ENCODE measurements at places on chromosomes 3 and 15.

- DNase-seq = no peak
Measured at GRCh38 chr3:191393146-191393545, 62.8 kb upstream of the UTS2B start.

GRCh38 chr3:112199622-112200316, 66.7 kb upstream of the GCSAM start:
- DNase-seq = no peak

GRCh38 chr3:11604139-11604892, 39.4 kb downstream of the VGLL4 start:
- no peak for DNase-seq

DNA sequence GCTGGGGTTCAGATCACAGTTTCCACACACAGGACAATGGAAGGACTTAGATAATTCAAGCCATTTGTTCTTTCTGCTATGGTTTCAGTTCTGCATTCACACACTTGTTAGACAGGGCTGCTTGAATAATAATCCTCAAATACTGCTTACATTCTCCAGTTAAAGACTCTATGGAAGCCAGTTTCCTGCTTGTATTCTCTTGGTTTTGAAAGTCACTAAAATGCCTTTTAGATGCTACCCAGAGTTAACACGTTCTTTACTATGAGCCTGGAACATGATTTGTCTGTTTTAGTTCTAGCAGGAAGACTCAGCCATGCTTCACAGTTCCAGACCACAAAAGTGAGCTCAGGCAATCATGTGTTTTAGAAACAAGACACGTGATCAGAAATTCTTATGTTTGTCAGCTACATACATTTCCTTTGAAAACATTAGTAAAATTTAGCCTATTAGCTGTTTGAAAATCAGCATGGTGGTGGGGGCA, 152.4 kb downstream of the LEKR1 start:
- no peak for DNase-seq

GRCh38 chr15:37097144-37097919, 3.0 kb downstream of the MEIS2 start:
- DNase-seq = no peak

GRCh38 chr3:107543666-107544065, 20.9 kb downstream of the BBX start:
- DNase-seq = no peak

DNA sequence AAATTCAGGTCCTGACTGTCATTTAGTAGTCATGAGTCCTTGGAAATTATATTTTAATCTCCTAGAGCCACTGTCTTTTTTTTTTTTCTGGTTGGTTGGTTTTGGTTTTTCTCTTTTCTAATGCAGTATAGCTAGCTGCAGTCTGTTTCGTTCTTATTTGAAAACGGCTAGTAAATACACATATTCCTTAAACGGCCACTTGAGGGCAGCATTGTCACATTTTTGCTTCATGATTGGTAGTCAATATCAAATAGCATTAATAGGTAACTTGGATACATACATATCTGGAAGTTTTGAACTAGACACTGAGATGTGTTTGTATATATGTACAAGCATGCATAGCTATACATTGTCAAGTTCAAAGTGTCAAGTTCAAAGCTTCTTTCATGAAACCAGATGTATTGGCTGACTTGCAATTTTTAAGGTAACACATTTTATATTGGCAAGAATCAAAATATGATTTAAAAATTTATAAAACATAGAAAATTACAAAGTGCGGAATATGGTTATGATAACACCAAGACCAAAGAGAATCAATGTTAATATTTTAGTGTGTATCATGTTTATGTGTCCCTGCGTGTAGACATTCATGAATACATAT, 22.5 kb downstream of the GABRA5 start:
- DNase-seq = peak; percentile 70

DNA sequence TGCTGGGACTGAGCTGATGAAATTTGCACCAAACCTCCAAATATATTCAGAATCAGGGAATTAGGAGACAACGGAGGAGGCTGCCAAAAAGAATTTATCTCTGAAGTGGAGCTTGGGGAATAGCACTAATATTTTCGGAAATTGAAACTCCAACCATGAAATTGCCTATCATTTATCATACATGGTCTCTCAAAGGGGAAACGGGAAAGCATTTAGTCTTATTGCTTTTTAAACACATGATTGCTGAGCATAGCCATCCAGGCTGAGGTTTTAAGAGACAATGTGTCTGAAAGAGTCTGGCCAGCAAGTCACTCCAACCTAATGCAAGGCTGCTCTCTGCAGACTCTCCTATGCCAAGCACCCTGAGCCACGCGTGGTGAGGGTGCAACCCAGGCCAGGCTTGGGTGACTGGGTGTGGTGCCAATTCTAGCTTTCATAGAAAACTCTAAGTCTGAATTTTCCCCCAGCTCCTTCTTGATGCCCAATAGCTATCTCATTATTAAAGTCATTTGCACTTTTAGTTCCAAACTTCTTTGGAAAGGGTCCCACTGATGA, 200.2 kb downstream of the RPLP1 start:
- DNase-seq = no peak

GRCh38 chr3:120983321-120983665, 75.3 kb downstream of the STXBP5L start:
- DNase-seq = no peak

DNA sequence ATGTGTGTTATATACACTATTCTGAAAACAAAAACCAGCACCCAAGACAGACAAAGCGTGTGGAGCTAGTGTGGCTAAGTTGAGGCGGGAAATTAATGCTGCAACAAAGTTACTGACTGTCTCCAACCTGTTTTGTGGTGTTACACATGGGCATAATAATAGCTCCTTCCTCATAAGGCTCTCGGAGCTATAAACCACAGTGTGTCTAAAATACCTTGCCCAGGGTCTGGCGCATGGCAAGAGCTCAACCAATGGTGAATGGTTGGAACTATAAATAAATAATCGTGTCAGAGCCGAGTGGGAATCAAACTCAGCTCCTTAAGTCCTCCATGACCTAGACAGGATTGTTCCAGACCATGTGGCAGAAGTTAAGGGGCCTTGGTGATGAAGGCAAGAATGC, 35.9 kb upstream of the TFRC start:
- DNase-seq = no peak

DNA sequence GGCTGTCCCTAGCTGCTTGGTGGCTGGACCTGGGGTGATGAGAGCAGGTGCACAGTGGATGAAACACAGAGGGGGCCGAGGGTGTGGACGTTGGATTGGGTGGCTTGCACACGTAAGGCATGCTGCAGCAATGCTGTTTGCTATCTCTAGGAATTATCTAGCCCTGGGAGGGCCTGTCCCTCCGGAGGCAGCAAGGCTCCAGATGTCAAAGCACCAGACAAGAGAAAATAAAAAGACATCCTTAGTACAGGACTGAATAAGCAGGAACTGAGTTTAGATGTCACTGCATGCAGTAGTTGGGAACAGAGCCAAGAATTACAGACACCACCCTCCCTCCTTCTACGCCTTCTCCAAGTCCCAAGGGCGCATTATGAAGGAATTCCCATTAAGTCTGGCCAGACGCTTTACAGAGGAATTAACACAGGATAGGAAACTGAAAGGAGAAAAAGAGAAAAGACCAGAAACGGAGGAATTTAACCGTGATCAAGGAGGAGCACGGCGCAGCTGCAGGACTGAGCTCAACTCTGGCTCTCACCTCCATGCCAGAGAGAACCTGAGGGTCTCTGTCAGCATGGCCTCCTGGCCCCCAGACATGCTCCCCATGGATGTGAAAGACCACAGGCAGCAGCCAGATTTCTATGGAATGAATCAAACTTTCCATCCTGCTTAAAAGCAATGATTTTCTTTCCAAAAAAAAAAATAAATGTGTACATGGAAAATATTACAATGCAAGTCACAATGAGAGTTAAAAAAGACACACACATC, 13.8 kb downstream of the ATP10A start:
- no peak for DNase-seq

GRCh38 chr3:186225603-186226002, 116.7 kb upstream of the ETV5 start:
- DNase-seq = no peak

DNA sequence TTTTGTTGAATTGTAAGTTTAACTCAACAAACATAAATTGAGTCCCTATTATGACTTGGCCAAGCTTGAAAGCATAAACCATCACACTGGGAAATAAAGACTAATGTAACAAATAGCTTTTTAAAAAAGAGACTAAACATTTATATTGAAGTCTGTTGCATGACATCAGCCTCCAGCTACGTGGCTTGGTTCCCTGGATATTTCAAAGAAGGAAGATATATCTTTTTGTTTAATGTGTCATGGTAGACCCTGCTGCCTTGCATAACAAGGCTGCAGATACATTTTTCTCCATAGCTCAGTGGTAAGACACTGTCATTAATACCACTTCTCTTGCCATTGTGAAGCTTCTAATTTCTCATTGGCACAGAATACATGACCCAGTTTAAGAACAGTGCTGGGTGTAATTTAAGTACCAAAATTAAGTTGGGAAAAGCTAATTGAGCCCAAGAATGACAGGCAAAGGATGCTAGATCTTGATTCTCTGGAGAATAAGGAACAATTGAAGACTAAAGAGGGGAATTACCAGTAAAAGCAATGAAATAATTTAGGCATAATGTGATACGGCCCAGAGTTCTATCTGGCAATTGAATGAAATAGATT, 14.0 kb downstream of the RCN2 start:
- no peak for DNase-seq

DNA sequence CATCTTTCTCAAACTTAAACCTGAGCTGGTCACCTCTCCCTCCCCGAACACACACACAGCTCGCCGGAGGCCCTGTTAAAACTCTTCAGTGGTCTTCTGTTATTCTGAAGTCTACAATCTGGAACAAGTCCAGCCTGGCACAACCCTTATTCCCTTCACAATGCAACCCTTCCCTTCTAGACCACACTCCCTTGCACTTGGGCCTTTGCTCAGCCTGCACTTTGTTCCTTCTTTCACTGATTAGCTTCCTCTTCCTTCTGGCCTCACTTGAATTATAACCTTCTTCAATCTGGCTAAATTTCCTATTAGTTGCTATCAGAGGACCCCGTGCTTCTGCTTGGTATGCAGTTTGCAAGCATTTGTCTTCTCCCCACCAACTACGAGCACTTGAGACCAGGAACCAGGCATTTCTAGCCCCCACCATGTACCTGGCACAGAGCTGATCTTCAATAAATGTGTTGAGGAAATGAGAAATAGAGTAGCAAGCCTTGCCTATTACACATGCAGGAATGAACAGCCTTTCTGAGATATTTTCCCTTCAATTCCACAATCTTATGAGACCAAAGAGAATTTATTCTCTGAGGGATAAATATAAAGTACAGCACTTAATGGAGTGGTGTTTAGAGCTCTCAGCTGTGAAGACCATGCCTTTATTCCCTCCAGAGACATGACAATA, 663.1 kb upstream of the ADAMTS9 start:
- DNase-seq = no peak

DNA sequence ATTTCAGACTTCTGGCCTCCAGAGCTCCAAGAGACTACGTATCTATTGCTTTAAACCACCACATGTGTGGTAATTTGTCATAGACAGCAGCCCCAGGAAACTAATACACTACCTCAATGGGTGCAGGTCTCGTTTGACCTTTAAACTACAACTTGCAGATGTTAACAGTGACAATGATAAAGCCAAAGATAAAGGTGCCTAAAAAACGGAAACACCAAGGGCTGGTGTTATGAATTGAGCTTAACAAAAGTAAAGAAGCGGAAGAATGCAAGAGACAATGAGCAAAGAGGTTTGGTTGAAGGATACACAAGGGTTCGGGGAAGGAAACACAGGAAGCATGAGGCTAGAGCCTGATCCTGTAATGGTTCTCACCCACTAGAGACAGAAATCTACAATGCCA, 50.8 kb downstream of the RFTN1 start:
- no peak for DNase-seq

DNA sequence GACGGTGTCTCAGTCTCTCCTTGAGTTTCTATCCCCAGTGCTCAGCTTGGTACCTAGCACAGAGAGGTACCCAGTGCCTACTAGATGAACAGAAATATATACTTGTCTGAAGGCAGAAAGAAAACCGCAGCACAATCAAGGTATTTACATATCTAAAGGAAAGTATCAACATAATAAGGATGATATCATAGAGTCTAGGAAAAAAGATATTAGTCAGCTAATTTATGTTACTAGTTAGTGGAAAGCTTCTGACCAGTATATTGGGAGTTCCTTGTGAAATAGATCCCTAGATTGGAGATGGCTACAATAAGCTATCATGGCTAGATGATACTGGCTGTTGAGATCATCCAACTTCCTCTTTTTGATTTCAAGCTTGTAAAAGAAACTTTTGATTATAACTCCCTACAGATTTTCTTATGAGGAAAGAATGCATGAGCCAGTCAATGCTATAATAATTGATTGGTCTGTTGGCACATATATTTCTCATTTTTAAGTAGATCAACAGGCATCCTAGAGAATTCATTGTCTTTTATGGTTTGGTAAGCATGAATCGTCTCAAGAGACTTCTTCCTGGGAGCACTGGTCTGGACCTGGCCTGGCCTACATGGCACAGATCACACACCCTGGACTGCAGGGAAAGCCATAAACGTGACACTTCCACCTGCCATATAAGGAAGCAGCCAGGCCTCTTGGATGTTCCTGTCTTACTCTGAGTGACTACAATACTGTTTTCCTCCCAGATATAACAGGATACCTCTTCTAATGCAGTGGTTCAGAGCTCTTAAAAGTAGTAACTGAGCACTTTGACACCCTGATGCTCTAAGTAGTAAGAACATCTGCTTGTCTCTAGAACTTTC, 60.7 kb downstream of the IMPG2 start:
- no peak for DNase-seq

- DNase-seq = no peak
Measured at GRCh38 chr3:140285380-140285779, 350.4 kb downstream of the CLSTN2 start.

GRCh38 chr15:59303633-59304032, 69.0 kb downstream of the MYO1E start:
- no peak for DNase-seq

- no peak for DNase-seq
Measured at GRCh38 chr3:37475435-37475834, 301.1 kb upstream of the LRRFIP2 start.

- no peak for DNase-seq
Measured at GRCh38 chr3:57942388-57942787, 65.8 kb upstream of the FLNB start.

DNA sequence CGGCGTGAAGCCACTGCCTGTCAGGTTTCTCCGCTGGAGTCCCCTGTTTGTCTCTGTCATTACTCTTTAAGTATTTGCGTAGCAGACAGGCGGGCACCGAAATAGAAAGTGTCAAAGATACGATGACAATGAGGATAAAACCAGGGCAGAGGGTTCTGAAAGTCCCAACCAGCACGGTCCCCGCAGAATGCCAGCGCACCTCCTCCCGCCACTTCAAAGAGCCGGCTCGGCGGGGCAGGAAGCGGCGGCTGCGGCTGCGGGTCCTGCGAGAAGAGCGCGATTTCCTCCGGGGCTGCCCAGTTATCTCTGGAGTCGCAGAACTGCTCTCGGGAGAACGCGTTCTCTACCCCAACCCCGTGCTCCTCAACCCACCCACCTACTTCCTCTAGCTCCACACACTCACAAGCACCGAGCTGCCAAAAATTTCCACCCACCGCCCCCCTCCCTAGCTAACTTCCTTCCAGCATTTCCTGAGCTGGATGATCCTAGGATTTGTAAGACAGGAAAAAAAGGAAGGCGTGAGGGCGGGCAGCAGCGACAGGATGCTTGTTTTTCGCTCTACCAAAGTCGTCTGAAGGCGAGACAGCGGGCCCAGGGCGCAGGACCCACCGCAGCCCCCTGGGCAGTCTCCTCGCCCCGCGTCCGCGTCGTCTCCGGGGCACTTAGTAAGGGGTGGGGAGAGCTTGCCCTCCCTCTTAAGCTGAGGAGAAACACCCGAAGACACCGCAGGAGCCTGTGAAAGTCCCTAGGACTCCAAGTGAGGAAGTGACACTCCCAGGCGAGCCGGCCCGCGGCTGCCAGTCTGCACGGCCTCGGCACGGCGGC, at the start of gene ARHGAP31:
Gene ARHGAP31, plus strand, starts transcription at position 513 of the 825 bp plus-strand sequence. CDS start 522 bp downstream, outside the sequence.
- peak; percentile 35 for DNase-seq
